ENCODE measurements at places on chromosomes 16 and 17.
A peak's percentile ranks its signal among the peaks of the same experiment; 100 is the strongest.

- DNase-seq = no peak
Measured at GRCh38 chr16:14050291-14051027, 20.7 kb upstream of the MRTFB start.

GRCh38 chr17:28615260-28615940 lies 1.4 kb upstream of the RSKR start:
- no peak for DNase-seq

DNA sequence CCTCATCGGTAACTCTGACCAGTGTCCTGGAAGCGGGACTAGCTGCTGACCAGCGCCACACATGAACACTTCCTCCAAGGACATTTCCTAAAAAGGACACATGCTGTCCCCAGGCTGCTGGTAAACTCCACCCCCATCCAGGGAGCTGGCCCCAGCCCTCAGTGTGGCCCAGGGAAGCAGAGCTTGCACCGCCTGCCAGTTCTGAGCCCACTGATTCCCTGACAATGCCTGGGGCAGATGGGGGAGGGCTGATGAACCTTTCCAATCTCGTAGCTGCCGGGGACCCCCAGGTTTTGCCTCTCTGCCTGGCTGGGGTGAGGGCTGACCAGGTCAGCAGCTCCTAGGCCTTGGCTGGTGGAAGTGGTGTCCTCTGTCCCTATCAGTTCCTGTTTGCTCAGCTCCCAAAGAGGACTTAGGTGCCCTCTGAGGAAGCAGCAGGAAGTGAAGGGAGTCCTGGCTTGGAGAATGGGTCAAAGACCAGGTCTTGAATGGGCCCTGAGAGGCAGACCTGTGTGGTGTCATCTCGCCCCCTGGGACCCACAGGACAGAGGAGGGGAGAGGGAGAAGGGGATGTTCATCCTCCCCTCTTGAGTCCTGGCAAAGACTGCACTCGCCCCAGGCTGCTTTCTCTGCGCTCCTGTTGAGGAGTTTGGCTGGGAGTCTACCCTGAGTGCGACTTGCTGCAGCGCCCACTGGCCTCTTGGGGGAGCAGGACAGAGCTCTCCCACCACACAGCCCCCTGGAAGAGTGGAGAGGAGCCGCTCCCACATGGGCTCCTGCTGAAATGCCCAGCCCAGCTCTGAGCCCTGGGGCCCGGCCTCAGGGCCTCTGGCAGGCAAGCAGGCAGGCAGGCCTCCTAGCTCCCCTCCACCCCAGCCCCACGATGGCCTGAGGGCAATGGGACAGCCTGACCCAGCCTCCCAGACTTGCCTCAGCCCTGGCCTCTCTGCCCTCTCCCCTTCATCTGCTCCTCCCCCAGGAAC lies 16.8 kb downstream of the PDK2 start:
- no peak for DNase-seq

DNA sequence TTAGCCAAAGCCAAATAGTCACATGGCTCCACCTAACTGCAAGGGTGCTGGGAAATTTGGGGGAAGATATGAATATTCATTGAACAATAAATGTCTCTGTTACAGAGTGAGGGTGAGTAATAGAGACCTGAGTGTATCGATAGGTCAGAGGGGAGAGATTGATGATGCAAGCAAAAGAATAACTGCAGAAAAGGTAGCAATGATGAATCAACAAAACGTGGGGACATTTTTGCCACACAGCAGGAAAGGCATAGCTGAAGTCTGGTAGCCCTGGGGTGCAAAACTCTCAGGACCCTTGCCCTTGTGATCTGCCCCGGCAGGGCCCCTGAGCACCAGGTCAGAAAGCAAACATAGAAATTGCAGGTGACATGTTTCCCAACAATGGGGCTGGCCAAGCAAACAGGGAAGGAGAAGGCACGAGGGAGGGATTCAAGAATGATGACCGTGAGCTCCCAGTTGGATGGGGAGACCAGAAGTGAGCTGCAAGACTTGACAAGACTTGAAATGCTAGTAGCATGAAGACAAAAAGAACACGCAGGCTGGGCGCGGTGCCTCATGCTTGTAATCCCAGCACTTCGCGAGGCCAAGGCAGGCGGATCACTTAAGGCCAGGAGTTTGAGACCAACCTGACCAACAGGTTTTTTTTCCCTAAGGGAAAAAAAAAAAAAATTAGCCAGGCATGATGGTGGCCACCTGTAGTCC lies 12.7 kb upstream of the HERPUD1 start:
- peak; percentile 83 for DNase-seq

DNA sequence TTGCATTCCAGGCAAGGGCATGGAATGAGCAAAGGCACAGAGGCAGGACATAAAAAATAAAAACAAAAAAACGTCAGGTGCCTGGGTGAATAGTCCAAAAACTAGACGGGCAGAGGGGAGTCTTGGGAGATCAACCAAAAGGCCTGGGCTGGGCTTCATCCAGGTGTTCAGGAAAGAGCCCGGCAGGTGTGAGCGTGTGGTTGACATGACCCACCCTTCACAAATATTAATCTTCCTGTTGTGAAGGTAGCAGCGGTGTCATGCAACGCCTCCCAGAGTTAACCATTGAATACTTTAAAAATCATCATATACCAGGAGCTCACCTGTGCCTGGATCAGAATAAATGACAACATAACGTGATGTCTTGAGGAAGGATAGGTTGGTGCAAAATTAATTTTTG lies 90.6 kb downstream of the USP22 start:
- no peak for DNase-seq

- DNase-seq = no peak
Measured at GRCh38 chr16:67164599-67165061, at the start of gene HSF4. Gene HSF4, plus strand, starts transcription at chr16:67164745. Its CDS starts 67 bp downstream, at chr16:67164812.

- DNase-seq = no peak
Measured at GRCh38 chr17:4449736-4450135, 16.0 kb downstream of the SPNS3 start.

DNA sequence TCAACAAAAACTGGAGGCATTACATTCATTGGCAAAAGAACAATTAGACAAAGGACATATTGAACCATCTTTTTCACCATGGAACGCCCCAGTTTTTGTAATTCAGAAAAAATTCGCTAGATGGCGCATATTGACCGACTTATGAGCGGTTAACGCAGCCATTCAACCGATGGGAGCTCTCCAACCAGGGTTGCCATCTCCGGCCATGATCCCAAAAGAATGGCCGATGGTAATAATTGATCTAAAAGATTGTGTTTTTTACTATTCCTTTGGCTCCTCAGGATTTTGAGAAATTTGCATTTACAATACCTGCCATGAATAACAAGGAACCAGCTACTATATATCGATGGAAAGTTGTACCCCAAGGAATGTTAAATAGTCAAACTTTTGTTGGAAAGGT lies 21.4 kb downstream of the ALOX15B start:
- no peak for DNase-seq

GRCh38 chr17:47883589-47884426 lies 12.2 kb upstream of the SP2 start:
- DNase-seq = no peak

DNA sequence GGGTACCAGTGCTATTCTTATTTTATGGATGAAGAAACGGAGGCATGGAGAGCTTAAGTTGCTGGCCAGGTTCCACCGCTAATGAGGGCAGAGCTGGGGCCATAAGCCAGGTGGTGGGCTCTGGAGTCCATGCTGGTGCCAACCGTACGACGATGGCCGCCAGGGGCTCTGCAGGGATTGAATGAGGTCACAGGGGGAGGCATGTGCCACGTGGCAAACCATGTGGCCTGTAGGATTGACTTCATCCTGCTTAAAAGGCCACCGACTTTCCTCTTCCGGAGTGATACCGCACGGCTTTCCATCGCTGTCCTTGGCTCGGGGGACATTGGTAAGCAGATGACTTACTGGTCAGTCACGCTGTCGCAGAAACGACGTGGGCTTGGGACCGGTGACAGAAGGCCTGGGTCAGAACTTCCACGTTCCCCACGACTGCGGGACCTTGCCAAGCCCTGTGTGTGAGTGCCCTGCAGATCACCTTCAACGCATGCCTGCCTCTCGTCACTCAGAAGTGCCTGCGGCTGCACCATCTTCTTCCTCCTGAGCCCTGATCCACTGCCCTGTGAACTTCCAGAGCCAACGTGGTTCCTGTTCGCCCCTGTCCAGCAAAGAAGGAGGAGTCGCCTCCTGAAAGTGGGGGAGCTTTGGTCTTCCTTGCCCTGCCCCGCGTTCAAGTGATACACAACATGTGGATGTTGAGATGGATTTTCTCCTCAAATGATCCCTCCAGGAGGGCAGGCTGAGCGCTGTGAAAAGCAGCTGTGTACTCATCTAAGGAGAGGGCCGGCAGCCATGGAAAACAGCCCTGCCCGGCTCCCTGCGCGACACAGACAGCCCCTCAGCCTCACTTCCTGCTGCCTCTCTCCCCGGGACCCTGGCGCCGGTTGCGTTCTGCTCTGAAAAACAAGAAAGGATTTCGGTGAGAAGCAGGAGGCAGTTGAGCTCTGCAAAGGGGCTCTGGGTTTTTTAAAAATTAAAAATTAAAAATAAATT lies 176.7 kb downstream of the C16orf95 start:
- DNase-seq = no peak

DNA sequence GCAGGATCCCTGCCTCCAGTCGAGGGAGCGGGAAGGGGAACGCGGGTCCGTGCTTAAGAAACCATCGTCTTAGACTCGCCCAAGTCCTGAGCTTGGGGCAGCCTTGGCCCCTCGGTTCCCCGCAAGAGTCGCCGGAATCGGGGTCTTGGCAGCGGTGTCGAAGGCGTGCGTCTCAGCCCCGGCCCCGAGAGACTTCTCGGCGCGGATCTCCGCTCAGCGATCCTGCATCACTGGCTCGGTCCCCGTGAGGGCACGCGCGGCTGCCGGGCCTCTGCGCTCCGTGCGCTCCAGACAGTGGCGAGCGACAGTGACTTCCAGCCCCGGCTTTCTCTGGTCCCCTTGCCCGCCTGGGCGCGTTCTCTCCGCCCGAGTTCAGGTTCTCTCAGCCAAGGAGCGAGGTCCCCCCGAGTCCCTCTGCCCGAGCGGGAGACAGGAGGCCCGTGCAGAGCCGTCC lies 380 bp downstream of the HS3ST3A1 start:
- no peak for DNase-seq

- DNase-seq = no peak
Measured at GRCh38 chr17:14398766-14399165, 97.9 kb downstream of the HS3ST3B1 start.

DNA sequence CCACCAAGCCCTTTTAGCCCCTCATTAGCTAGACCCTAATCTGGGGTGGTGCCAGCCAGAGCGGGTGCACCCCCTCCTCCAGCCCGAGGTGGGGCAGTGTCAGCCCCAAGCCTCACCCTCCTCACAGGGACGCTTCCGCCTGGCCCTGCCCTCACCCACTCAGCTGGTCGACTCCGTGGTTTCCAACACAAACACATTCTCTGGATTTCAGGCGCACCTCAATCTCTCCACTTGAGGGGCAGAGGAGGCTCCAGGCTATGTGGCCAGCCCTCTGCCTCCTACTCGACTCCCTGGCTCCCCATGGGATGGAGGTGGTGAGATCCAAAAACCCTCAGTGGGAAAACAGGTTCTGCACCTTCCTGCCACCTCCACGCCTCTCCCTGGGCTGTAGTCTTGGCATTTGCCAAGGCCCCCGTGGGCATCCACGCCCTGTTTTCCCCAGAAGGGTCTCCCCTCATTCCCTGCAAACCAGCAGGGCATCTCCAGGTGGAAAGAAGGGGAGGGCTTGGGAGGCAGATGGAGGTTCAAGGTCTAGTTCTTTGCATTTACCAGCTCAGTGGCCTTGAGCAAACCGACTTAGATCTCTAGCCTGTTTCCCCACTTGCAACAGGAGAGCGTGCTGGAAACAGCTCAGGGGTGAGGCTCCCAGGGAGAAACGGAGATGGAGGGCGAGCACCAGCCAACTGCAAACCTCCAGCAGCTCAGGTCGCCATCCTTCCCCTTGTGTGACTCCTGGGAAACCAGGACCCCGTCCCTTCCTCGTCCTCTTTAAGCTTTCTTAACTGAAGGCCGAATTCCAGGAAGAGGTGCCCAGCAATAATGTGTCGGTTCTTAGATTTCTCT lies 1.7 kb downstream of the EMP2 start:
- DNase-seq = no peak

DNA sequence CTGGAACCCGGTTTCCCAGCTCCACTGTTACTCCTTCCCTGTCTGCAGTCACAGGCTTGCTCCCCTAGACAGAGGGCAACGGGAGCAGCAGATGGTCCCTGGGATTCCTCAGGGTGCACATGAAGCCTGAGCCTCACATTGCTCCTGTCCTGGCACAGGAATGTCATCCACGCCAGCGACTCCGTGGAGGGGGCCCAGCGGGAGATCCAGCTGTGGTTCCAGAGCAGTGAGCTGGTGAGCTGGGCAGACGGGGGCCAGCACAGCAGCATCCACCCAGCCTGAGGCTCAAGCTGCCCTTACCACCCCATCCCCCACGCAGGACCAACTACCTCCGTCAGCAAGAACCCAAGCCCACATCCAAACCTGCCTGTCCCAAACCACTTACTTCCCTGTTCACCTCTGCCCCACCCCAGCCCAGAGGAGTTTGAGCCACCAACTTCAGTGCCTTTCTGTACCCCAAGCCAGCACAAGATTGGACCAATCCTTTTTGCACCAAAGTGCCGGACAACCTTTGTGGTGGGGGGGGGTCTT lies 1.6 kb upstream of the DECR2 start:
- no peak for DNase-seq

DNA sequence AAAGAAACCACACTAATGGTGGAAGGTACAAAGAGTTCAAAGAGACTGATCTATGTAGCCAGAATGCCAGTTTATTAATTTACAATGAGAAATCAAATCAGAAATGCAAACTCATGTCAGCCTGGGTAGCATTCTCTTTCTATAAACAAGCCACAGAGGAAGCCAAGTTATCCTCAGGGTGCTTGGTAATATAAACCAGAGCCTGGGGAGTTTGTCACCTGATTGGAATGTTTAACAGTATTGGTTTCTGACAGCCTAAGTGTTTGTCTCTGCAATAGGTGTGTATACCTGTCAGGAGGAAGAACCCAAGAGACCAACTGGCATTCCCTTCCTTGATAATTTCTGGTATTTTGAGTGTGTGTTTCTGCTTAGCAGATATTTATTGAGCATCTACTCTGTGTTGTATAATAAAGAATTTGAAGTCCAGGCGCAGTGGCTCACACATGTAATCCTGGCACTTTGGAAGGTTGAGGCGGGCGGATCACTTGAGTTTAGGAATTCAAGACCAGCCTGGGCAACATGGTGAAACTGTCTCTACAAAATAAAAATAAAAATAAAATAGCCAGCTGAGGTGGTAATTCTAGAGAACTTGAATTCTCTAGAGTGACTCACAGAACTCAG lies 3.1 kb upstream of the C17orf58 start:
- no peak for DNase-seq

- DNase-seq = no peak
Measured at GRCh38 chr17:9771465-9771864, 19.9 kb downstream of the DHRS7C start.

- no peak for DNase-seq
Measured at GRCh38 chr17:9644910-9645751, at the start of gene USP43. Gene USP43, plus strand, starts transcription at chr17:9645517. Its CDS starts 116 bp downstream, at chr17:9645633.
